ENCODE measurements at places on chromosomes 16 and 17.

GRCh38 chr16:87326151-87326571, 9.0 kb upstream of the C16orf95 start:
- no peak for DNase-seq

DNA sequence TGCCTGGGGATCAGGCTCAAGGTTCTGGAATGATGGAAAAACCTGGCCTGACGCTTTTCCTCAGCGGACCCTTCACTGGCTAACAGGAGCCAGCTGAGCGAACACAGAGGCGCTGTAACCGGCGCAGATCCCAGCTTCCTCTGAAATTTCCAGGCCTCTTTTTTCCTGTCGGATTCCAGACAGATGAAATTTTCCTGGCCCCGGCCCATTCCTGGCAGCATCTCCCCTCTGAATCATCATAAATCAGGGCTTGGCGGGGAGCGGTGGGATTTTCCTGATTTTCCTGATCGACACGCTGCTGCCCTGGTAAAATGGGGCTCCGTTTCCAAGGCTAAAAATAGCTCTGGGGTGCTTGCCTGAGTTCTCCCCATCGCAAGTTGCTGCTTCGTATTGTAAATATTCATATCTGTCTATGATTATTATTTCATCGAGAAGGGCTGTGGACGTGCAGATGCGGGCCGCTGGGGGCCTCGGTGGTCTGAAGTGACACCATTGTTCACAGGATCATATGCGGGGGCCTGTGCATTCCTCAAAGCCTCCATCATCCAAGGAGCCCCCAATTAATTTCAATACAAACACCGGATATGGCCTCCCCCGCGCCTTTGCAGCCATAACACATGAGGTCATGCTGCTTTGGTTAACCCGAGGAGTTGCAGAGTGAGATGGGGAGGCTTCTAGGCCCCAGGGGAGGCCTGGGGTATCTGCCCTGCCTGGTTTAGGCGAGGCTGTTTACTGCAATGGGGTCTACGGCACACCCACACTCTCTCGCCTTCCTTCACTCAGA, 45.8 kb upstream of the ETV4 start:
- no peak for DNase-seq

DNA sequence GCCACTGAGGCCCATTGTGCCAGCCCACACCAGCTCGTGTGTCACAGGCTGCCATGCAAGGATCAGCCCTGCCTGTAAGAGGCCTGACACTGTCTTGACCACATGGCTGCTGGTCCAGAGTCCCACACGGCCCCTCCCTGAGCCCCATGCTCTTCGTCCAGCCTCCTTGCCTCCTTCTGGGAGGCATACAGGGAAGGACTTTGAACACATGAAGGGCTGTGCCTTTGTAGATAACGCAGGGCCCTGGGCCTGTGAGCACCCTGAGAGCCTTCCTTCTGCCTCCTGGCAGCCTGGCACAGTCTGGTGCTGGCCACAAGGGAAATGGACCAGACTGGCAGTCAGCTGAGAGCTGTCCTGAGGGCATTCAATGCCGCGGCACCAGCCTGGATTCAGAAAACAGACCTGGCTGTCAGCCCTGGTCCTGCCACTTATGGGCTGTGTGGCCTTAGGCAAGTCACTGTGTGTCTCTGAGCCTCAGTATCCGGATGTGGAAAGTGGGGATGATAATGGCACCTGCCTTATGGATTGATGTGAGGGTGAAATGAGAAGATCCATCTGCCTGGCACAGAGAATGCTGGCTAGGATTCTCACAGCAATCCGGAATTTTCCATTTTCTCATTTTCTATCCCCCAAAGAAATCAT, 19.2 kb upstream of the SPNS2 start:
- no peak for DNase-seq

- DNase-seq: no peak
Measured at GRCh38 chr16:49940464-49941224, 84.4 kb upstream of the CNEP1R1 start.

GRCh38 chr17:63140255-63140654, 174.2 kb downstream of the TANC2 start:
- no peak for DNase-seq

GRCh38 chr17:72590382-72590781, 469.6 kb downstream of the SOX9 start:
- no peak for DNase-seq

DNA sequence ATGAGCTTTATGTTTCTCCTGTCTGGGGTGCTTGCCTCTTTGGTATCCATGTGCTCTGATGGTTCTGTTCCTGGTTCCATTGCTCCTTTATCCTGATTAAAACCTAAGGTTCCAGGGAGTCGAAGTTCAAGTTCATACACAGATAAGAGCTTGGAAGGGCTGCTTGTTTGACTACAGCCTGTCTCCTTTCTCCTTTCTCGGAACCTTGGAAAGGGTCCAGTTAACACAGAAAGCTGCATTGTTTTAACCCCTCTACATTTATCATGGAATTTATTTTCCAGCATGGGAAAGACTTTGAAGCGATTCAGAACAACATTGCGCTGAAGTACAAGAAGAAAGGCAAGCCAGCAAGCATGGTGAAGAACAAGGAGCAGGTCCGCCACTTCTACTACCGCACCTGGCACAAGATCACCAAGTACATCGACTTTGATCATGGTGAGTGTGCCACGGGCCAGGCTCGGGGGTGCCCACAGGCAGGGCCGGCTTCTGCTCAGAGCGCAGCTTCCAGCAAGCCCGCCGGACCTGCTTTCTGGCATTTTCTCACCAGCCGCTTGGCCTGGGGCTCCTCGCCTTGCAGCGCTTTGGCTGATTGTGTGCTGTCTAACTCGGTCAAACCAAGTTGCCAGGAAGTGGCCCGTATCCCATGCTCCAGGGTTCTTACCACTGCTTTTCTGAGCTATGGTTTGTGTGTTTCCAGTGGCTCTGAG, 19.9 kb downstream of the CRAMP1 start:
- no peak for DNase-seq

DNA sequence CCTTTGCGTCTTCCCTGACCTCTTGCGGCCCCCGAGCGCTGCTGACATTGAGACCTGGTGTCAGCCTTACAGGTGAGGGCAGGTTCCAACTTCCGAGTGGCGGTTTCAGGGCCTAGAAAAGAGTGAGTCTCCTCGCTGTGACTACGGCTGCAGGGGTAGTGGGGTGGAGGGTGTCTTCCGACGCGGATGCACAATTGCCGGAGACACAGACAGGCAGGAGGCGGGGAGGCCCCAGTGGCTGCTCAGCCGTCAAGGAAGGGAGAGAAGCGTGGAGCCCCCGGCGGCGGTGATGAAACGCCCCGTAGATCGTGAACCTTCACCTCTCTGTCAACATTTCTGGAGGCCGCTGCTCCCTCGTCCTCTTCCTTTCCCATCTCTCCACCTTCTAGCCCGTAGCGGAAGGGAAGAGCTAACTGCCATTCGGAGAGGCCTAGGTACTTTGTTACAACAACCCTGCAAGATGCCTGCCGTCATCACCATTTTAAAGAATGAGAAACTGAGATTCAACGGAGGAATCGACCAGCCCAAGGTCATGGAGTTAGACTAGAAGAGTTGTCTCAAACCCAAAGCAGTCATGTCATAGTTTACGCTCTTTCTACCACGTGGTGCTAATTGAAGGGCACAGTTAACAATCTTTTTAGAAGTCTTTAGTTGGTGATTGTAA, 485 bp downstream of the DNAJA3 start:
- no peak for DNase-seq

- no peak for DNase-seq
Measured at GRCh38 chr17:81841866-81842265, 7.0 kb upstream of the PPP1R27 start.

All from stimulated activated CD8-positive, alpha-beta memory T cell treated with anti-CD3 and anti-CD28 coated beads, Interleukin-7, amount 100 ng/mL, for 1 hour (primary cell).